Caki2 (cell line): ENCODE measurements at places on chromosomes 6 and 20.

- no peak for DNase-seq
Measured at GRCh38 chr6:101912311-101912710, 518.8 kb downstream of the GRIK2 start.

GRCh38 chr20:4896971-4897497 lies 104.3 kb downstream of the SLC23A2 start:
- peak; percentile 48 for DNase-seq

GRCh38 chr6:99282479-99283062 lies 66.9 kb downstream of the FAXC start:
- DNase-seq = peak; percentile 17

GRCh38 chr6:141388666-141389065 lies 744.1 kb upstream of the GJE1 start:
- no peak for DNase-seq

DNA sequence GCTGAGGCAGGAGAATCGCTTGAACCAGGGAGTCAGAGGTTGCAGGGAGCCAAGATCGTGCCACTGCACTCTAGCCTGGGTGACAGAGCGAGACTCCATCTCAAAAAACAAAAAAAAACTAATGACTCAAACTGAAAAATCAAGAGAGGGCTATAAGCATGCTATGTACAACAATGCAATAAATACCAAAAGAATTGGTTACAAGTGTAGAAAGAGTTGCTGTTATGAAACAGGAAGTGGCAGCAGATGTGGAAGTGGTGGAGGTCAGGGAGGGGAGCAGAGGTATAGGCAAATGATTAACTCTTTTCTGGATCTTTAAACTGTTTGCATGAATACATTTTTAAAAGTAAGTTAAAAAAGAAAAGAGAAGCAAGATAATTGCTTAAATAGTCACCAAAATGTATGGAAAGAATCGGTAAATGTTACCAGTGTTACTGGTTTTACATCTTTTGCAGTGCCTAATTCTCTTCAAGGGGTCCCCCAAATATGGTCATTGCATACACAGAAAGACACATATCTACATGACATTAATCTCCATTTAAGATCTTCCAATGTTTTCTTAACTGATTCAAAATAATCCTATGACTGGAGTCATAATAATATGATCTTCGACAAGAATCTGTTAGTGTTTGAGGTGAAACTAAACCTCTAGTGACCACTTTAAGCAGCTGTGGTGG lies 15.0 kb downstream of the CALHM6 start:
- DNase-seq = no peak

- no peak for DNase-seq
Measured at GRCh38 chr6:11615214-11615602, 77.7 kb downstream of the TMEM170B start.
